Stimulated activated CD8-positive, alpha-beta memory T cell treated with anti-CD3 and anti-CD28 coated beads, Interleukin-2, amount 100 ng/mL, for 1 hour (primary cell): ENCODE measurements at places on chromosomes 11 and 22.

GRCh38 chr22:42905217-42905616 lies 48.1 kb upstream of the ARFGAP3 start:
- no peak for DNase-seq

DNA sequence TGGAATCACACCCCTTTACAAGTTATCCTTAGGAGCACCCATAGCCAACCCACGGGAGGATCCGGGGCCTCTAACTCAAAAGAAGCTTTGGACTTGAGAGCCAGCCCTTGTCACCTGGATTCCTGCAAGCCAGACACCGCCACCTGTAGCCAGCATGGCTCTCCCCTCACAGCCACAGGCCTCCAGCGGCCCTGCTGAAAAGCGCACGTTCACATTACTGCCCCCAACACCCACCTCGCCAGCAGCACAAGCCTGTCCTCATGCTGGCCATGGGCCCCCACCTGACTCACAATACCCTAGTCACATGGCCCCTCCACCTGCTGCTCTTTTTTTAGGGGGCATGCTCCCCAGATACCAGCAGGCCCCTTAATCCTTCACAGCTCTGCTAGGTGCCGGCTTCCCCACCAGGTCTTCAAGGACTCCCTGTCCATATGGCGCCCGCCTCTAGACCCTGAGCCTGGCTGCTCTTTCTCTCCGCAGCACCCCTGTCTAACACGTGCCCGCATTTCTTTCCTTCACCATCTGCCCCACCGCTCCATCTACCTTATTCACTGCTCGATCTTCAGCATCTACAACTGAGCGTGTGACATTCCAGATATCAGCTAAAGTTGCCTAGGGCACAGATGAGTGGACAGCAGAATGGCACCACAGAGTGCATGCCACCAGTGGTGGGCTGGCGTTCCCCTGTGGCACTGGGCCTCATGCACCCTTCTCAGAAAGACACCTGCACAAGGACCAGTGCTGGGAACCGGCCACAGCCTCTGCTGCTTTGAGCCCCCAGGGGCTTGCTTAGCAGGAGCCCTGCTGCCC lies 6.6 kb downstream of the CARS1 start:
- no peak for DNase-seq

GRCh38 chr11:29538339-29539036 lies 478.3 kb downstream of the KCNA4 start:
- DNase-seq, result no peak

DNA sequence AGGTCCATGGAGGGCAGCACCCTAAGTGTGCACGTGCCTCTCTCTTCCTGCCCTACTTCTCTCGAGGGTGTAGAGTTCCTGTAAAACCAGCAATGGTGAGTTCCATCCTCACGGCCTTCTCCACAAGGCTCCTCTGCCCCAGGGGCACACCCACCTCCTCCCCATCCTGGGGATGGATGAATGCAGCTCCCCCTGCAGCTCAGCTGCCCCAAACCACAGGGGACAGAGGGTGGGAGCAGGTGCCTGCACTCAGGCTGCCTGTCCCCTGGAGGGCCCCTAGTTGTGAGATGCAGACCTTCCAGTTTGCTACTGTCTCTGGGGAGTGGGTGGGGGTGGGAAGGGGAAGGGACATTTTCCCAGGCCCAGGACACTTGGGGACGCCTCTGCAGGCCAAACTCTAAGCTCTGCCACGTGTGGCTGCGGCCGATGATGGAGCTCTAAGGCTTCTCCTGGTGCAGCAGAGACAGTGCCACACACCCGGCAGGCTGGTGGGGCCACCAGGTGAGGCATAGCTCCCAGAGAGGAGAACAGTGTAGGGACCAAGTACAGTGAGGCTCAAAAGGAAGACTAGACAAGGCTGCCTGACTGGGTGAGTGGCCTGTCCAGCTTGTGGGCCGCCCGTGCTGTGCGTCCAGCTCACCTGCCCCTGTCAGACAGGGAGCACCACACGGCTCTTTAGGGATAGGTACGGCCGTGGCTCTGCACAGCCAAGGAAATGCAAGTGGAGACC lies 540.9 kb downstream of the TBC1D22A start:
- no peak for DNase-seq

GRCh38 chr11:10532526-10532925 lies 8.5 kb downstream of the RNF141 start:
- no peak for DNase-seq

GRCh38 chr22:47561766-47562165 lies 799.3 kb downstream of the TBC1D22A start:
- DNase-seq, result no peak

DNA sequence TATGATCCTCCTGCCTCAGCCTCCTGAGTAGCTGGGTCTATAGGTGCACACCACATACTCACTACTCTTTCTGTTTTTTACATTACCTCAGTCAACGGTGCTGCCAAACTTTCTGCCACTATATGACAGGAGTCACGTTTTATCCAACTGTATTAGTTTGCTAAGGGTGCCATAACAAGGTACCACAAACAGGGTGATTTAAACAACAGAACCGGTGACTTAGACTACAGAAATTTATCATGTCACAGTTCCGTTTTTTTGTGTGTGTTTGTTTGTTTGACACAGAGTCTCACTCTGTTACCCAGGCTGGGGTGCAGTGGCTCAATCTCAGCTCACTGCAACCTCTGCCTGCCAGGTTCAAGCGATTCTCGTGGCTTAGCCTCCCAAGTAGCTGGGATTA lies 6.3 kb upstream of the SWAP70 start:
- no peak for DNase-seq

GRCh38 chr22:18136563-18137320 lies 13.2 kb upstream of the USP18 start:
- no peak for DNase-seq

GRCh38 chr11:16321148-16321547 lies 35.2 kb downstream of the SOX6 start:
- DNase-seq, result no peak

GRCh38 chr22:25366876-25367466 lies 147.5 kb downstream of the CRYBB2 start:
- DNase-seq, result no peak

DNA sequence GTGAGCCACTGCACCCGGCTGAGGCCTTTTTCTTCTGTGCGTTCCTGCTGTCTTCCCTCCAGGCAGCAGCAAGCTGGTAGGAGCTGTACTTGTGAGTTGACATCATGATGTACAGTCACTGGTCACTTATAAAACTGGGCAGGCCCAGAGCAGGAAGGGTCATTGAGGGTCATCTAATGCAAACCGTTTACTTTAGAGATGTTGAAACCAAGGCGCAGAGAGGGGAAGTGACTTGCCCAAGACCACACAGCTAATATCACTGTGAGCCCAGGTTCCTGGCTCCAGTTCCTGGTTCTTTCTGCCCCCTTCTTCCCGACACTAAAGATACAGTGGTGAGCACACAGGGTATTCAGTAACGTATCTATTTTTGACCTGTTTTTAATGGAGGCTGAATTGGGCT lies 27.3 kb downstream of the PTPRJ start:
- no peak for DNase-seq

DNA sequence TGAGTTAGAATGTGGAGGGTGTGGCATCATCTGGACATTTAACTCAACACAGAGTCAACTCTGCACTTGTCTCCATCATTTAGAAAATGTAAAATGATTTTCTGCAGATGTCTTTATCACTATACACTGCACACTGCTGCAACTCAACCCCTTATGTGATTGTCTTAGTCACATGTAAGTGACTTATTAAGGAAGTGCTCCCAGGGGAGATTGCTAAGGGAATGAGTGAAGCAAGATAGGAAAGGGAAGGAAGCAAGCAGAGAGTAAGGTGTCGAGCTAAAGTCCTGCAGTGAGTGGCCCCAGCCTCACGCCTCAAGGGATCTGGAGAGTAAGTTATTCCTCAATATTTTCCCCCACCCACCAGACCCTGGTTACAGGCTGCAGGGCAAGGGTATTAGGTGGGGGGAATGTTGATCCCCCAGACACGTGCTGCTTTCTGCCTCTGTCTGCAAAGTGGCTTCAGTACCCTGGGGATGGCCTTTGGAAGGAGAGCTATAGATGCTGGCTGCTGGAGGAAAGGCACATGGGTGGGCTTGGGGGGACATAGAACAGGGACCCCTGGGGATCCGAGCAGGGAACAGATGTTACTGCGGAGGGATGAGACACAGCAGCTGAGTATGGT lies 7.2 kb upstream of the CBX6 start:
- DNase-seq, result no peak

DNA sequence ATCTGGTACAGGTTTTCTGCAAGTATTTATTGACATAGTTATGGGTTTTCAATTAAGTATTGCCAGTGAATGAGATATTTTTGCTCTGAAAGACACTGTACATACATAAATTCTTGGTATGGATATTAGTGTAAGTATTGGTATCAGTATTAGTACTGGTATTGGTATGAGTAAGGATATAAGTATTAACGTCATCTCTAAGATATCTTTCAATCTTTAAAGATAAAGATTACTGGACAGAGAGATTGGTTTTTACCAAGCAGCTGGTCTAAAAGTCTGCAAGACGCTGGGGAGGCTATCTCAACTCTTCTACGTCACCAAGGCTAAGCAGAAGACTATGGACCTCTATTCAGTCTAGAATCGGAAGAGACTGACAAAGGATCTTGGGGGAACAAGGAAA lies 234.5 kb downstream of the NXPE2 start:
- DNase-seq, result no peak

- DNase-seq, result no peak
These were observed 14.3 kb downstream of the CSNK1E start for GRCh38 chr22:38302906-38303305.

- no peak for DNase-seq
These were observed 499.4 kb downstream of the FAM181B start for GRCh38 chr11:82234256-82234655.

- DNase-seq, result no peak
These were observed 23.8 kb upstream of the TOLLIP start for GRCh38 chr11:1333091-1333772.

GRCh38 chr22:50315289-50316113 lies 8.1 kb upstream of the PLXNB2 start:
- no peak for DNase-seq

- DNase-seq, result no peak
These were observed 1.8 kb downstream of the GALR3 start for GRCh38 chr22:37824674-37825641.

GRCh38 chr11:18259259-18259658 lies 6.8 kb upstream of the SAA1 start:
- no peak for DNase-seq

GRCh38 chr11:7275133-7275532 lies 23.4 kb downstream of the SYT9 start:
- no peak for DNase-seq

DNA sequence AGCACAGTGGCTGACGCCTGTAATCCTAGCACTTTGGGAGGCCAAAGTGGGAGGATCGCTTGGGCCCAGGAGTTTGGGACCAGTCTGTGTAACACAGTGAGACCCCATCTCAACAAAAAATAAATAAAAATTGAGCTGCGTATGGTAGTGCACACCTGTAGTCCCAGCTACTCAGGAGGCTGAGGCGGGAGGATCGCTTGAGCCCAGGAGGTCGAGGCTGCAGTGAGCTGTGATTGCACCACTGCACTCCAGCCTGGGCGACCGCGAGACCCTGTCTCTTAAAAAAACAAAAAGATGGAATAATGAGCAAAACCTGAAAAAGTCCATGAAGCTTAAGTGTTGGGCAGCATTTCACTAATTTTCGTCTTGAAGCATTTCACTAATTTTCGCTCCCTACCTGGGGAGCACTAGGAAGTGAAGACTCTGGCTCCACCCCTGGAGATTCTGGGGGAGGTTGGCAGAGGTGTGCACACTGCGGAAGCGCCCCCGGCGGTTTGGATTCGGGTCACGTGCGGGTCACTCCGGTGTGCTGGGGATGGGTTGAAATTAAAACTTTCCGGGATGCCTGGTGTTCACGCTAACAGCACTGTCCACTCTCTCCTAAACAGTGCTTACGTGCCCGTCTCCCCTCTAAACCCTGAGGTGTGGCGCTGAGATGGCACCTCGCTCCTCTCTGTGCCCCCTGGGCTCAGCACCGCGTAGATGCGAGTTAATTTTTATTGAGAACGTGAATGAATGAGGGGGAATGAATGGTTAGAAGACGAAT lies 906 bp upstream of the NAA40 start:
- DNase-seq, result no peak

DNA sequence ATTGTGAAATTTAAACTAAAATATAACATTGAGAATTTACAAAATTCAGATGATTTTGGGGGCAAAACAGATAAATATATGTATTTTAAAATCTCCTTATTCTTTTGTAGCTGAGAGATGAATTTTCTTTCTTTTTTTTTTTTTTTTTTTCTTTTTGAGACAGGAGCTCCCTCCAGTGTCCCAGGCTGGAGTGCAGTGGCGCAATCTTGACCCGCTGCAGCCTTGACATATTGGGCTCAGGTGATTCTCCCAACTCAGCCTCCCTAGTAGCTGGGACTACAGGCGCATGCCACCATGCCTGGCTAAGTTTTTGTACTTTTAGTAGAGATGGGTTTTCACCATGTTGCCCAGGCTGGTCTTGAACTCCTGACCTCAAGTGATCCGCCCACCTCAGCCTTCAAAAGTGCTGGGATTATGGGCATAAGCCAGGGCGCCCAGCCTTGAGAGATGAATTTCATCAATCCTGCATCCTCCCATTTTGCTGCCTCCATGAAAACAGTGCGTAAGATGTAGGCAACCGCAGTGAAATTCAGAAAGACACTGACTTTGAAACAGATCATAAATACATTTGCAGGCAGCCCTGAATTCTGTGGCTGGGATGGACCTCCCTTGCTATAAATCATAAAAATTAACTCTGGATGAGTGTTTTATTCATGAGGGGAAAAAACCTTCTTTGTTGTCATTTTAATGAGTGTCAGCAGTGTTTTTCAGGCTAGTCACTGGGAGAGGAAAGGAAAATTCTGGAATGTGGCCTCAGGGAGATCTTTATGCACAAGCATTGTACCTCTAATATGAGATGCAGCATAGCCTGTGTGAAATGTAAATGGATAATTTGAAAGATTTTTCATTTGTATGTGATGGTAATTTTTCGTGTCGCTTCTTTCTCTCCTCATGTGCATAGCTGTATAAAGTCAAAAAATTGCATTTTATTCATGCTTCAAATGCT lies 14.4 kb downstream of the ELMOD1 start:
- no peak for DNase-seq

- no peak for DNase-seq
These were observed 939.7 kb downstream of the DLG2 start for GRCh38 chr11:84687433-84687832.

DNA sequence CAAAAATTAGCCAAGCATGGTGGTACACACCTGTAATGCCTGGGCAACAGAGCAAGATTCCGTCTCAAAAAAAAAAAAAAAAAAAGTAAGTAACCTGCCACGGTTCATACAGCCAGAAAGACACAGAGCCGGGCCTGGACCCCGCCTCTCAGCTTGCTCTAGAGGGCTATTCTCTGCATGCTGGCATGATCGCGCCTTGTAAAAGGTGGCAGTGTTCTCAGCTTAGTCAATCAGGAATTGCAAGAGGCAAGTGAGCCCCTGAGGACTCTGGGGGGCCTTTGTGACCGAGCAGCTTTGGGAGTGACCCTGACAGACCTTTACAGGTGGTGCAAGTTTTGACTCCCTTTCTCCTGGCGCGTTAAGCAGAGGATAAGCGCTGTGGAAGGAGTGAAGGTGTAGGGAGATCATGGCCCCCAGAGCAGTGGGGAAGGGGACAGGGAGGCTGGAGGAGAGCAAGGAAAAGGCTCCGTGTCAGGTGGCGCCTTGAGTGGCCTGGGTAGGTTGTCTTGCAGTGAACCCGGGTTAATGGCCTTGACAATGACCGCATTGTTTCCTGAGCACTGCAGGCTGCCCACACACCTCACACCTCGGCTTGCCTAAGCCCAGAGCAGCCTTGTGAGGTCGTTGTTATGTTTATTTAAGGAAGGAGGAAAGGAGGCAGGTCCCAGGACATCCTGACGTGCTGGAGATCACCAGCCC lies 48.9 kb downstream of the CDPF1 start:
- DNase-seq, result no peak
